Breast epithelium (tissue), 4 donors: ENCODE measurements at places on chromosomes 1 and 21.
A peak's percentile ranks its signal among the peaks of the same experiment; 100 is the strongest.

DNA sequence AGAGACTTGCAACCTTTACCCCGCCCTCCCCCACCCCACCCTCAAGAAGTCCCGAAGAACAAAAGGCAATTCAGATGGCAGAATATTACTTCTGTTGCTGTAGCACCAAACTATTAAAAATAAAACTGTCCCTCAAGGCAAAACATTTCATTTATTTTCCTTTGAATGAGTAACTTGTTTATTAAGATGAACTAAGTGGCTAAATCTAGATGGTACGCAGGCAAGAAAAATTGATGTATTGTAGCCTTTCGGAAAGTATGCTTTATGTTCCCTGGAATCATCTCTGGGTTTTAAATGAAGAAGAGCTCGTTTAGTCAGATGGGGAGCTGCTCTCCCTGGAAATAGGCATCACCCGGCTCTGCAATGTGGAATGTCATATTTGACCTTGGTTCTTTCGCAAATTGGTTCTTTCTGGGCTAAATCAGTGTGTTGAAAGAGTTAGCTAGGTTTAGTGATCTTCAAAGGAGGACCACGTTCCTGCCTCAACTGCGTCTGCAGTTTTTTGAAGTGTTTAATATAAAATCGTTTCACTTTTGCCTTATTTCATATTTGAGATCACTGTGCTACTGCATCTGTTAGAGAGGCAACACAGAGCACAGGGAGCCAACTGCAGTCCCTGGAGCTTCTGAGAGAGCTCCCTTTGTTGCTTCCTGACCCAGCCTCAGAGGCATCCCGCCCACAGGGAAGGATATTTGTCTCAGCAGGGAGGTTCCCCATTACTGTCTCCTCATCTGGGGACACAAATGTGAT, 61.8 kb downstream of the KIF26B start:
- DNase-seq = no peak

DNA sequence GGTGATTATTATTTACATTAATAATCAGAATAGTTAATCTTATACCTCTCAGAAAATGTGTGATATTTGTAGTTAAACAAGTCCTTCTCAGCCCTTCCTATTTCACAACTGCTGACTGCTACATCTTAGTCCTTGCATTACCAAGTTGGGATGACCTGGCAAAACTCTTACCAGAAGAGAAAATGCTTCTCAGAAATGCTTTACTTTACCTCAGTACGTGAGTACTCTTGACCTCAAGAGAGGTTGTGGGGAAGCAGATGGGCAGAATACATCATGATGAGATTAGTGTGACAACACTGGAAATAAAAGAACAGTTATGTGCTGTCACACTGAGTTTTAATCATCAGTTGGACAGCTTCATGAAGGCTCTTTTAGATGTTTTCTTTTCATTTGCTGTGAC, 16.2 kb downstream of the CFAP126 start:
- DNase-seq = no peak

GRCh38 chr1:169475806-169476387, 9.8 kb downstream of the SLC19A2 start:
- DNase-seq = no peak

DNA sequence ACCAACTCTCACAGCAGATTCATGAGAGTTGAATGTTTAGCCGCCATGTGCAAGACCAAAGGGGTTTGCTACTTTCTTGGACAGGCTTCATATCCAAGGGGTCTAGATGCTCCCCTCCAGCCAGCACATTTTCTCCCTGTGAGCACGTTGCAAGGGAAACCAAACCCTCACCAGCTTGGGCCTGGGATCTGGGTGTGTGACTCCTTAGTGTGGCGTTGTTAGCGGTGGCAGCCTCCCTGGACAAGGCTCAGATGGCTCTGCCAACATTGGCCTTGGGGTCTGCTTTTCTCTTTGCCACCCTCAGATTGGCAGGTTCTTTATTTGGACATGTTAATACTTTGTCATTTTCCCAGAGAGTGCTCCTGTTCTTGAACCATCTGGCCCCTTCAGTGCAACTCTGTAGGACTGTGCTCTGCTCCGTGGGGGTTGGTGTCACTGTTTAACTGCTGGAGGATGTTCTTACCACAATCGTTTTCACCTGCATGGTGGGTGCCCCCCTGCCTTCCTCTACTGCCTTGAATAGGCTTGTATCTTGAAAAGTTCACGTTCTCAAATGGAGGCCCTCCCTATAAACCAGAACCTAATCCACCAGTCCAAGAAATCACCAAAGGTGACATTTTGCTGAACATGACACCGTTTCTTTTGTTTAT, 13.4 kb downstream of the ABCG1 start:
- no peak for DNase-seq

DNA sequence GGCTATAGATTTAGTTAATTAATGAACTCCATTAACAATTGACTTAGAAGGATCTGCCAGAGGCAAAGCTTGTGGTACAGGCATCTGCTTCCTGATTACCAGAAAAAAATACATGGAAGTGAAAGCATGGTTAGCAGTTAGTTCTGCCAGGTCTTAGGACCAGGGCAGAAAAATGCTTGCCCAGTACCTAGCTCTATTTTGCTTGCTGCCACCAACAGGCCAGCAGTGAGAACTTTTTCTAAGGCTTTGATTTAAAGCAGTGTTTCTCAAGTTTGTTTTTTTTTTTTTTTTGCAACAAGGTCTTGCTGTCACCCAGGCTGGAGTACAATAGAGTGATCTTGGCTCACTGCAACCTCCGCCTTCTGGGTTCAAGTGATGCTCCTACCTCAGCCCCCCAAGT, 16.4 kb upstream of the MTF1 start:
- DNase-seq = no peak

GRCh38 chr1:171290621-171291020, 23.4 kb upstream of the FMO4 start:
- DNase-seq = no peak

- DNase-seq = no peak
Measured at GRCh38 chr1:201599548-201599947, 60.6 kb downstream of the NAV1 start.

GRCh38 chr1:1259951-1260600, 13.6 kb upstream of the C1QTNF12 start:
- DNase-seq = no peak

DNA sequence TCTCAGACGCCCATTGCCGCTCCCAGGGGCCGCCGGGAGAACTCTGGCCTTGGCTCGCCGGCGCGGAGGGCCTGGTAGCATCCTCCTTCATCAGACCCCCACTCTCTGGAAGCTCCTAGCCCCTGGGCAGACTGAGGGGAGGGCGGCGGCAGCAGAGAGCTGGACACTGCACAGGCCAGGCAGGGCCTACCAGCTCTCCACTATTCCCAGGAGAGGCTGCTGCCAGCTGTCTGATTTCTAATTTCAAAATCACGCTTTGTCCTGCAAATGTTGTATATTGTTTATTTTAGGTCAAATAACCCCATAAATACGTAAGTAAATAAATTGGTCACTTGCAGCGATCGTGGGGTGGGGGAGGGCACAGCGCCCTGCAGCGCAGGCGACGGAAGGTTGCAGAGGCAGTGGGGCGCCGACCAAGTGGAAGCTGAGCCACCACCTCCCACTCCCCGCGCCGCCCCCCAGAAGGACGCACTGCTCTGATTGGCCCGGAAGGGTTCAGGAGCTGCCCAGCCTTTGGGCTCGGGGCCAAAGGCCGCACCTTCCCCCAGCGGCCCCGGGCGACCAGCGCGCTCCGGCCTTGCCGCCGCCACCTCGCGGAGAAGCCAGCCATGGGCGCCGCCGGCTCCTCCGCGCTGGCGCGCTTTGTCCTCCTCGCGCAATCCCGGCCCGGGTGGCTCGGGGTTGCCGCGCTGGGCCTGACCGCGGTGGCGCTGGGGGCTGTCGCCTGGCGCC, at the start of gene MTARC1:
Gene MTARC1 (plus strand): TSS at position 577 of the 732 bp plus-strand sequence. CDS start 32 bp downstream, at position 609.
- DNase-seq = no peak

DNA sequence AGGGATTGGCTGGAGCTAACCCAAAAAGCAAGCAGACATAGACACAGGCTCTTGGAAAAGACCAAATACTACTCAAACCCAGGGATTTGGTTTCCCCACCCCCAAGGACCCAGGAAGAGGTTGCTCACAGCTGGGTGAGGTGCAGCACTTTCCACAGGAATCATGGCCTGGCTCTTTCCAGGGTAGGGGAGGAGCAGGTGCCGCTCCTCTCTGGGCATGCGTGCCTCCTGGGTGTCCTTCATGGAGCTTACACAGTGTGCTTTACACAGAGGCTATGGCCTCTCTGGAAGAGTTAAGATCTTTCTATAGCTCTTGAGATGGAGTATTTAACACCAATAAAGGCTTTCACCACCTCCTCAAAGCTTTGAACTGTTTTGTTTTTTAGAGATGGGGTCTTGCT, 88.3 kb downstream of the CD58 start:
- DNase-seq = no peak

DNA sequence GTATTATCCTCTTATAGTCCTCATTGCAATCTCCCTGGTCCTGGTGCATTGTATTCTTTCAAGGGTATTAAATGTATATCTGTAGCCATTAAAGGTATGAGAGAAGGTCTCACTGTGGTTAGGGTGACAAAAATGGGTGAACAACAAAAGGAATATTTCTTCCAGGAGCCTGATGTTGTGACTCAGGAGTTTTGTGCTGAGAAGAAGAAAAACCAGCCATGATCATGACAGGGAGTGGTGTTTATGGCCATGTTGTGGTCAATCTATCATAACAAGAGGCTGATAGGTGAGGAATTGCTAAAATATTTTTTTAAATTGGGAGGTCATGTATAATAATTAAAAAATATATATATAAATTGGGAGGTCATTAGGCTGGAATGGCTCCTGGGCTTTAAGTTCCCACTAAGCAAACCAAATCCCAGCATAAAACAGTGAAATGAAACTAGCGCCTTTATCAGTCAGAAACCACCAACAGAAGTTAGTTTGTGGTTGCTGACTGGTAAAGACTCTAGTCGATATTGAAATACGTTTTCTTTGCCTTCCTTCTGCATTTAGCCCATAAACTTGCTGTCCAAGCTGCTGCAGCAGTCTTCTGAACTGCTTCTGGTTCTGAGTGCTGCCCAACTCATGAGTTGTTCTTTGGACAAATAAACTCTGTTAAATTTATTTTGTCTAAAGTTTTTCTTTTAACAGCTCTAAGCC, 60.3 kb downstream of the TBX19 start:
- DNase-seq = no peak

DNA sequence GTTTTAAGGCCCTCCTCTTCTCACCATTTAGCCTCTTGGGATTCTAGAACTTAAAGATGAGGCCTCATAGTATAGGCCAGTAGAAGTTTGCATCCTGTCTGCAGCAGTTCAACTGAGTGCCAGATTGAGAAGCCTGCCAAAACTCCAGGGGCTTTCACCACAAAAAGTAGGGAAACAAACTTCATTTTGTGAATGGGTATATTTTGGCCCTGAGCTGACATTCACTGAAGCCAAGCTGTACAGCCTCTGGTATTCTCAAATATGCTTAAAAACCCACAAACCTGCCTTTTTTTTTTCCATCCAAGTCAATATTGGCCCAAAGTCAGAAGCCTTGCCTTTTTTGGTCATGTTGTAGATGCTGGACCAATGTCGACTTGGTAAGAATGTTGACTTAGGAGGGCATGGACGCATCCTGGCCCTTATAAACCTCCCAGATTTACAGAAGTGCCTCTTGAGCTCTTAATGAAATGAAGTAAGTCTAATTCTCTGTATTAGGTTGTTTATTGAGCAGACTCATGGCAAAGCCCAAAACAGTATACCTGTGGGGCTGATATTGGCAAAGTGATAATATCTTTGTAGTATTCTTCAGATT, 337.5 kb downstream of the CHRM3 start:
- no peak for DNase-seq

- no peak for DNase-seq
Measured at GRCh38 chr1:177451191-177451590, 280.4 kb downstream of the BRINP2 start.

DNA sequence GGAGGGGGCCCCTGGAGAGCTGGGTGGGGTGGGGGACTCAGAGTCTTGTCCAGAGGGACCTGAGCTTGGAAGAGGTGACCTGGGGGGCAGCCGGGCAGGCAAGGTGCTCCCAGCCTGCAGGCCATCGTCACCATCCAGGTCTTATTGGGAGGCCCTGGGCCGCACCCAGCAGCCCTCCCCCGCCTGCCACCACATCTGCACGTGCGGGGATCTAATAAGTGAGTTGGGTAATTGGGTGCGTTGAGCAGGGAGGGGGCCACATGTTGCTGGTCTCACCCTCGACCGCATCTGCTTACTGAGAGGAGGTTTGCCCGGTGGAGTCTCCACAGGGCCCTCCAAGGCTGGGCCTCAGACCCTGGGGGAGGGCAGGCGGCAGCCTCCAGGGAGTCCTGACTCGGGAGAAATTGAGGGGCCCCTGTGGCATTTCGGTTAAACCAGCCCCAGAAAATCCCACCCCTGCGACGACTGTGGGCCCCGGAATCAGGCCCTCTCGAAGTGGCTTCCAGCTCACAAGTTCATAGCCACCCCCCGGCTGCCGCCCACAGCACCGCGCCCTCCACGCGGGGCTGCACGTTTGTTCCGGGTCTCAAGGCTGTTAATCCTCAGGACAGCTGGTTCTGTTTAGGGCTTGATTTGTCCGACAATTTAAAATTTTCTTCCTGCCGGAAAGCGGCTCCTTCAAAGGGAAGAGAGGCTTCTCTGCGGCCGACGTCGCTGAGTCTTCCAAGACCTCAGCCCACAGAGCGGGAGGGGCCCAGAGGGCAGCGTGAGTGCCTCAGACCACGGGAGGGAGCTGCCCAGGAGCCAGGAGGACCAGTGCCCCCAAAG, 14.7 kb upstream of the COL6A2 start:
- peak; percentile 17 for DNase-seq

GRCh38 chr1:47940326-47940725, 56.9 kb downstream of the TRABD2B start:
- no peak for DNase-seq

- DNase-seq = no peak
Measured at GRCh38 chr1:70355111-70355407, 537 bp upstream of the ANKRD13C start.

DNA sequence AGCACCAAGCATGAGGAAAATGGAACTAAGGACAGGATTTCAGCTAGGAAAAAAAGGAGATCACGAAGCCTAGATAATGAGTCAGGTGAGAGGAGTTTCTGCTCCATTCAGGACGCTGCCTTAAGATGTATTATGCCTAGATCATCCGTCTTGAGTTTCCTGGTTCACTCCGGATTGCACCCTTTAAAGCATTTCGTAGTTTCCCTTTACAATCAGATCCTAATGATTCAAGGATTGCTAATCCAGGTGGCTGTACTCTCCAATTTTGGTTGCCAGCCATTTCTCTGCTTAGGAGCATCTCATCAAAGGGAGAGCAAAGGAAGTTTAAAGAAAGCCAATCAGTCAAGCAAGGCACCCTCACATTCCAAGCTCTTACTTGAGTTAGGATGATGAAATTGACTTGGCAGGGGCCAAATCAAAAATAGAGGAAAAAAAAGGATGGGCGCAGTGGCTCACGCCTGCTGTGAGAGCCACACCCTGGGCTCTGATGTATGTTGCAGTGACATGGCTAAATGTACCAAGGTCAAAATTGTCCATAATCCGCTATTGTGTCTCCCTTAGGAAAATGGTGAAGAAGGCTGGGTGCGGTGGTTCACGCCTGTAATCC, 156.9 kb upstream of the SOD1 start:
- DNase-seq = no peak

GRCh38 chr1:180160357-180160756, 5.7 kb downstream of the QSOX1 start:
- DNase-seq = no peak
